ENCODE measurements at places on chromosomes 12 and 14. TPM values are rescaled to one million over a fixed set of nuclear protein-coding genes. Genes with fewer than 3 reads are reported as not detected.

DNA sequence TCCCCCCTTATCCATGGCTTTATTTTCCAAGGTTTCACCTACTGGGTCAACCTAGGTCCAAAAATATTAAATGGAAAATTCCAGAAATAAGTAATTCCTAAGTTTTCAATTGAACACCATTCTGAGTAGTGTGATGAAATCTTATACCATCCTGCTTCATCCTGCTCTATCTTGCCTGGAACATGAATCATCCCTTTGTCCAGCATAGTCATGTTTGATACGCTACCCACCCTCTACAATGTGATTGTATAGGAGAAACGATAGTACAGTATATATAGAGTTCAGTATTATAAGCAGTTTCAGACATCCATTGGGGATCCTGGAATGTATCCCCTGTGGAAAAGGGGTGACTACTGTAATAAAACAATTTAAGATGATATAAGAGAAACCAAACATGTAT is 62.2 kb downstream of the IFNG start:
- DNase-seq: no peak

- DNase-seq: no peak
Measured at GRCh38 chr12:131947482-131948027, 2.2 kb upstream of the EP400 start.

GRCh38 chr12:116483959-116484750 is 75.0 kb upstream of the MAP1LC3B2 start:
- DNase-seq: no peak

RIPK3 gene
- total RNA-seq: 1.2 TPM

LLPH gene
- total RNA-seq: 6.3 TPM

FOXN4 gene
- total RNA-seq: 0.45 TPM

SDR9C7 gene
- total RNA-seq: 0.18 TPM

FOXG1 gene
- 0.09 TPM for total RNA-seq

SLC24A4 gene
- total RNA-seq: 4.7 TPM

OTOGL gene
- 1.4 TPM for total RNA-seq

Data from cerebellum (tissue), 4 donors.